ENCODE measurements at places on chromosomes 12 and 14. TPM values are rescaled to one million over a fixed set of nuclear protein-coding genes. Genes with fewer than 3 reads are reported as not detected.

The LTBP2 gene
- total RNA-seq: 29.1 TPM

The ESR2 gene
- total RNA-seq: 0.21 TPM

The TMEM253 gene
- total RNA-seq: not detected

The MTERF2 gene
- total RNA-seq: 55.3 TPM

The CCDC196 gene
- total RNA-seq: not detected

The JDP2 gene
- 54.7 TPM for total RNA-seq

The HOXC9 gene
- total RNA-seq: not detected

The SLC6A12 gene
- total RNA-seq: 0.51 TPM

The PPM1H gene
- 4.5 TPM for total RNA-seq

The BLTP3B gene
- 29.6 TPM for total RNA-seq

The HOXC5 gene
- total RNA-seq: not detected

Data from tongue (tissue), 3 donors.